Regular cardiac myocyte (primary cell): ENCODE measurements at places on chromosomes 1 and 21. TPM values are rescaled to one million over a fixed set of nuclear protein-coding genes. Genes with fewer than 3 reads are reported as not detected.

Gene SMIM1
- 1.4 TPM in 1 of 2 replicates, not detected in the other for total RNA-seq

Gene KRTAP26-1
- not detected in 2 replicates for total RNA-seq

Gene CD1D
- under 0.01 and 1.1 TPM in 2 replicates for total RNA-seq

Gene CACNA1S
- not detected in 2 replicates for total RNA-seq

Gene CFAP57
- 0.19 and 0.28 TPM in 2 replicates for total RNA-seq

Gene ZMYM4
- total RNA-seq: 33.0 and 33.4 TPM in 2 replicates

Gene OR10X1
- not detected in 2 replicates for total RNA-seq

Gene SLC30A10
- not detected in 2 replicates for total RNA-seq

Gene CAPN9
- not detected in 2 replicates for total RNA-seq

Gene OR6N1
- total RNA-seq: not detected in 2 replicates

Gene AGO4
- total RNA-seq: 9.6 and 13.2 TPM in 2 replicates
